ENCODE measurements at places on chromosomes 7 and 10. TPM values are rescaled to one million over a fixed set of nuclear protein-coding genes. Genes with fewer than 3 reads are reported as not detected.
A peak's percentile ranks its signal among the peaks of the same experiment; 100 is the strongest.

The CYP2C9 gene
- polyA plus RNA-seq = not detected

The TMEM196 gene
- not detected for polyA plus RNA-seq

The TSC22D4 gene
- polyA plus RNA-seq = 9.7 TPM

The INA gene
- polyA plus RNA-seq = 8.5 TPM

DNA sequence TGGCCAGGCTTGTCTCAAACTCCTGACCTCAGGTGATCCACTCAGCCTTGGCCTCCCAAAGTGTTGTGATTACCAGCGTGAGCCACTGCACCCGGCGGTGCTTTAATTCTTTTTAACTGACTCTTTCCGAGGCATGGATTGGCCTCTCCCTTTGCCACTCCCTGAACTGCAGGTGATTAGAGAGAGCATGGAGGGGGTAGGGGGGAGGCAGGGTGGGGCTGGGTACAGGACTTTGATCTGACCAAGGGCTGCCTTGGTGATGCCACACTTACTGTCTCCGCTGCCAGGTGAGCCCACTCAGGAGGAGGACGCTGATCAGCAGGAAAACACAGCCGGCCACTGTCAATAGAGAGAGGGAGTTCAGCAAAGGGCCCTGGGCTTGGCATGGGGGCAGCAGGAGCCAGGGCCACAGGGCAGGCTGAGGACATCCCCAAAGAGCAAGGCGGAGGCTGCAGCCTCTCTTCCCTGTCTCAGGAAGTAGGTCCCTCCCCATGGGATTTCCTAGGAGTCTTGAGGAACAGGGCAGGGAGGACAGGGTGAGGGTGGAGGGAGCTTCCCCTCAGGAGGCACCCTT, 40.5 kb upstream of the IL15RA start:
- no peak for DNase-seq

DNA sequence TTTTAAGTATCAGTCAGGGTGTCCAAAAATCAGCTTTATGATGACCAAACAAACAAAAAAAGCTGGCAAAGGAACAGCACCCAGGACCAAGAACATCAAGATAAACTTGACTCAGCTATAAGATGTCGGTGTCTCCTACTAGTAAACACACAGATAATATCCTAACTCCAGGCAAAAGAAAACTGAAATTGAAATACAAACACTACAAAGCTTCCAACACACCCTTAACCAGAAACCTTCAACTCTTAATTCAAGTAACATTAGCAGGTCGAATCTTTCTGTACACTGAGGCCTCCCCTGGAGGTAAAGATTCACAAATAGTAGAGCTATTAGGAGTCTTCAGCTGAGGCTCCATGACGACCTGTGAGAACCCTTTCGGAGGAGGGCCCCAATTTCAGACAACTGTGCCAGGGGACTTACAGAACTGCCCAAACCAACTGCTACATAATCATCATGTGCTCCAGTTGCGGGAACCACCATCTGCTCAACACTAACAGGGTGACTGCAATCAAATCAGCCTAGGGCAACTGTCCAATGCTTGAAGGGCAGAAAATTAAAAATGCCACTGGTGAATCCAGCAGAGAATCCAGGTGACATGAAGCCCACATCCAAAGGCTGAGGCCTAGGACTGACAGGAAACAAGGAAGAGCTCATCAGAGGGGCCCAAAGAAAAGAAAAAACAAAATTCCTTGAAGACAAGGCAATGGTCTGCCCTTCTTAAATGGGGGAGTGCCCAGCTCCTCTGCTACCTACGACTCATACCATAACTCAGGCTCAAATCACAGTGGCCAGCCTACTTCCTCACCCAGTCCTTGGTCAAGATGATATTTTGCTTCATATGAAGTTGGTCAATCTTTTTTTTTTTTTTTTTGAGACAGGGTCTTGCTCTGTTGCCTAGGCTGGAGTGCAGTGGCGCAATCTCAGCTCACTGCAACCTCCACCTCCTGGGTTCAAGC, 20.0 kb downstream of the XPNPEP1 start:
- DNase-seq = no peak

DNA sequence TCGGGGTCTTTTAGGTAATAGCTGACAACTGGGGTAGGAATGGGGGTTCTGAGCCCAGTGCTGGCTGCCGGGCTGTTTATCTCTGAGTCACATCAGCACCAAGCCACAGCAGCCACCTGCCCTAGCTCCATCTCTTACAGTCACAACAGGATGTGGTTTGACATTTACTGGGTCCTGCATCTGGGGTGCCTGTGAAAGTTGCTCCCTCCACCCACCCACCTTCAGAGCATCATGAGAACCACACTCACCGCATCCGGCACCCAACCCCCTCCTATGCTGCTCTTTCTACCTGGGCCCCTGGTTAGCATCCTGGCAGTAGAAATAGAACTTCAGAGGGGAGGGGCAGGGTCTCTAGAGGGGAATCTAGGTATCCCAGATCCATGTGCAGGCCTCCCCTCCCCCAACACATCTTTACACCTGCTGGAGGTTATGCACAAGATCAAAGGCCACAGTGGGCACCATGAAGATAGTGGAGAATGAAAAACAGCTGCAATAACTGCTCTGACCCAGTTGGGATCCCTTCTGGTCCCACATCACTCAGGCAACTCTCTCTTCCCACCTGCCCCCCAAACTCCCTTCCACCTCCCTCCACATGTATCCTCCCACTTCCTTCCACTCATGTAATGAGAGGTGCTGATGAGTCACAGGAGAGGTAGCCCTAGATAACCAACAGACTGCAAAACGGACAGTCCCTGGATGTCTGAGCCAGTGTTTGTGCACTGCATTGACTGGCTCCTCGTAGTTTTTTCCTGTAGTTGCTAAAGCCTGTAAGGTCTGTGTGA, 38.2 kb downstream of the PRSS2 start:
- DNase-seq = no peak

GRCh38 chr10:75187961-75188426, 22.6 kb upstream of the VDAC2 start:
- DNase-seq = no peak

DNA sequence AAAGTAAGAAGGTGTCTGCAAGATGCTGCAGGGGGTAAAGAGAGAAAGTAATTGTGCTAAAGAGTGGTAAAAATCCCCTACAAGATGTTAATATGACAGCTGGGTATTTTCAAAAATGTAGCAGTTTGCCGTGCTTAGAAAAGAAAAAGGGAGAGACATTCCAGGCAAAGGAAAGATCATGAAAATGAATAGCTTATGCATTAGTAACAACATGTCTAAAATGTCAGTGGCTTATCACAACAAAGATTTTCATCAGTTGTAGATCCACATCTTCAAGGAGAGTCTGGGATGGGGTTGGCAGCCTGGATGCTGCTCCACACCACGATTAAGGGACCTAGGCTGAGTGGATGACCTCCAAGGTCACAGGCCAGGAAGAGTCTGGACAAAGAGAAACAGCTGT, 920.9 kb downstream of the GRID1 start:
- DNase-seq = no peak

DNA sequence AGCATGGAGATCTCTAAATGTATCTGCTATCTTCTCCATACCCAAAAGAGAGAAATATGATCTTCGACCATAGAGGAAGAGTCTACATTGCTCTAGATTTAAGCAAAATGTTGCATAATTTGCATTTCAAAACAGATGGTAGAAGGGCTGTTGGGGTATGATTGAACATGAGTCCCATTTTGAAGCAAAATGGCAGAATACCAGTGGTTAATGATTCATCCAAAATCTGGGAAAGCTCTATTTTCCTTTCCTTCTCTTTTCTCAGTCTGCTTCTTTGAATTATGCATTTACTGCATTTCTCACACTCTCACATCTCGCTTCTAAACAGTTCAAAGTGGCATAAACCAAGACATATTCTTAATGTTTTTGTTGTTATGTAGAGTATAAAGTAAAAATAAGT, 178.5 kb downstream of the MACC1 start:
- DNase-seq = no peak

DNA sequence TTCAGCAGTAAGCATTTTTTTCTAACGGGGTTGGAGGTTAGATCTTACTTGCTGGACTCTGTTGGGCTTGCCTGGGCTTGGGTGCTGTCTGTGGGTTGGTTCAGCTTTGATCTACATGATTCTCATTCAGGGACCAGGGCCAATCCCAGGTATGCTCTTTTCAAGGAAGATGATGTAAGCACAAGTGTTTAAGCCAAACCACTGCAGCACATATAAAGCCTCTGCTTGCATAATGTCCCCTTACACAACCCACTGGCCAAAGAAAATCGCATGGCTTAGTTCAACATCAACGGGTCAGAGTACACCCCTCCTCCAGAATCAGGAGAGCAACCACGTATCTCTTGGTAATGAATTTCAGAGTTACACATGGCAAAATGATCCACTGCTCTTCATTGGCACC, 83.9 kb downstream of the DNAJB9 start:
- no peak for DNase-seq

DNA sequence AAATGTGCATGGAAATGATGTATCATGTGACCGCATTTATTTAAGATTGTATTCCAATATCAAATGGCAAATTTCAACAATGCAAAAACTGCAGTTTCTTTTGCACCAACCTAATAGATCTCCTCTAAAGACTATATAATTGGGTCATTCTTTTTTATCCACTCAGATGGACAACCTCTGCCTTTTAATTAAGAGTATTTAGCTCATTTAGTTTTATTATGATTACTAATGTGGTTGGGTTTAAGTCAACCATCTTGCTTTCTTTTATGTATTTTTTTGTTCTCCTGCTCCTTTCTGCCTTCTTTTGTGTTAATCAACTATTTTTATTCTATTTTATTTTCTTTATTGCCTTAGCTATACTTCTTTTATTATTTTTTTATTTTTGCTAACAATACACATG, 468.5 kb upstream of the MKI67 start:
- no peak for DNase-seq

GRCh38 chr7:95608359-95609173, 12.2 kb upstream of the PDK4 start:
- peak; percentile 93 for DNase-seq

GRCh38 chr10:100528123-100528886, 1.4 kb downstream of the NDUFB8 start:
- DNase-seq = no peak
